ENCODE measurements at places on chromosomes 7 and 10.
A peak's percentile ranks its signal among the peaks of the same experiment; 100 is the strongest.

DNA sequence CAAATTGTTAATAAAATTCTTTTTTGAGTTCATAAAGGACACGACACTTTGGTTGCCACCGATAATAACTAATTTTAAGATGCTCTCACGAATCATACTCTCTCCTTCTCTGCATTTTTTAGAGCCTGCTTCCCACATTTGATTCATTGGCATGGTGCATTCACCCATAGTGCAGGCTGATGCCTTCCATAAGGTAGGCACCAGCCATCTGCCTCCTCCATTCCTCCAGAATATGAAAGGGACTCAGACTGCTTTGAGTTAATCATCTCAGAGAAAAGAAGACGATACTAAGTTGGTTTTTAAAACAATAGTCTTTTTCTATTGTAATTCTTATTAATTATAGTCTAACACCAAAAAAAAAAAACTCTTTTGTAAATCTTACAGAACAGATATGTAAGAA lies 33.9 kb upstream of the LRRN3 start:
- DNase-seq, result no peak

DNA sequence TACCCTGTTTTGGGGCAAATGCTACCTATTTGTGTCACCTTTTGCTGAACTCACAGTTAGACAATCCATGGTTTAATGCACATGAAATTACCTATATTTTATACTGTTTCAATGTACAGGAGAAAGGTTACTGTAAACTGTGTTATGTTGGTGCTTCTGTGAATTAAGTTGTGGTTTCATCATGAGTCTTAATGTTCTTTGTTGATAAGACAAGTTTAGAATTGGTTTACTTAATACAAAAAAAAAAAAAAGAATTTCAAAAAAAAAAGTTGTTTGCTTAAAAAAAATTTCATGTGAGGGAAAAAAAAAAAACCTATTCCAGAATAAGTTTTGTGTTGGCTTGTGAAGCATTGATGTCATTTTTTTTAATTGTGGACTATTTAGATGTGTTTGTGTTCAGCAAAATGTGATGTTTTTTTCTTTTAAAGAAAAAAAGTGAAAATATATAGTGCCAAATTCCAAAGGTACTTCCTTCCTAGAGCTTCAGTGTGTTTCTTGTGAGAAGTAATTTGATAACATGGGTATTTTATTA lies 280.3 kb downstream of the USP6NL start:
- DNase-seq, result no peak

DNA sequence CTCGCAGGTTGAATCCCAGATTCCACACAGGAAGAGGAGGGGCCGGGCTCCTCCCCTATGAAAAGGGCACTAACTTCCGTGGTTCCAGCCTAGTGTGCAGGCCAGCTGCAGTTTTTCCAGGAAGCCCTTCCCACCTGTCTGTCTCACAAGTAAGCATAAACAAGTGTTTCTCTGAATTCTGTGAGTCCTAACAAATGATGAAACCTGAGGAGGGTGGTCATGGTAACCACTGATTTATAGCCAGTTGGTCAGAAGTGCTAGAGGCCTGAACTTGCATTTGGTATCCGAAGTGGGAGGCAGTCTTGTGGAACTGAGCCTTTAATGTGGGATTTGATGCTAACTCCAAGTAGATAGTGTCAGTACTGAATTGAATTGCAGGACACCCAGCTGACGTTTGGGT lies 54.7 kb upstream of the STEAP4 start:
- DNase-seq, result peak; percentile 71

- DNase-seq, result no peak
Observed at GRCh38 chr7:102842284-102842683, 70.5 kb upstream of the LRRC17 start.
